Pons (tissue), 1 donor: ENCODE measurements at places on chromosomes 16 and 17.
A peak's percentile ranks its signal among the peaks of the same experiment; 100 is the strongest.

GRCh38 chr17:13749891-13750235 lies 148.1 kb upstream of the HS3ST3A1 start:
- no peak for DNase-seq

DNA sequence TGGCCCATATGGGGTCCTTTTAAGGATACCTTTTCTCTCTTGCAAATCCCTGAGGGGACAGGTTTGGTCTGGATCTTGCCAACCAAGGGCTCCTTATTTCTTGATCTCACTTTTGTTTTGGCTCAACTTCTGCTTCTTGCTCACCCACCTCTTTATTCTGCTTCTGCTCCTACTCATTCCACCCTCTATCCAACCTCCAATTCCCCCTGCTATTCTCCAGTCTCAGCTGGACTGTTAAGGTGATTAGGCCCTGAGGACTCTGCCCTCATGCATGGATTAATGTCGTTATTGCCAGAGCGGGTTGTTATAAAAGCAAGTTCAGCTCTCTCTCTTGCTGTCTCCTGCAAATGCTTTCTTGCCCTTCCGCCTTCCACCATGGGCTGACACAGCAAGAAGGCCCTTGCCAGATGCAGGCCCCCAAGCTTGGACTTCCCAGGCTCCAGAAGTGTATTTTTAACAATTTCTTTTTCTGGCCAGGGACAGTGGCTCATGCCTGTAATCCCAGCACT lies 29.8 kb downstream of the LAT start:
- DNase-seq, result no peak

DNA sequence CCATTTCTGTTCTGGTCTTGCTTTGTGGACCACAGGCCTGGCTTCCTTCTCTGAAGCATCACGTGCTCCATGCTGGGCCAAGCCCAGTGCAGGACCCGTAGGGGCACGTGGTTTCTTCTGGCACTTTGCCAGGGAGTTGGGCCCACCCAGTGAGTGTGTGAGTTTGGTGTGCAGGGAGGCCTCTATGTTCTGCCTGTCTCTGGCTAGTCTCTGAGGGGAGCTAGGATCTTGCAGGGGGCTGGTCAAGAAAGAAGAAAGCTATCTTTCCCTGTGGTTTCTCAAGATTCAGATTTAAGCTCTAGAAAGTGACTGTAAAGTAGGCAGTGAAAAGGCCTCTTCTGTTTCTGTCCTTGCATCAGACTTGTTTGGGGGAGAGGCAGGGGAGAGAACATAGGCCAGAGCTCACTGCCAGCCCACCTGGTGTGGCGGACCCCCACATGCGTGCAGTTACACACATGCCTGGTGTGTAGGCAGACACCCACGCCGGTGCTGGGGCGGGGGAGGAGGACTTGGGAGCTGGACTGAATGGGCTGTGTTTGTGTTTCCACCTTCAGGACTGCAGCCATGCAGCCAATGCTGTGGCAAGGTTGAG lies 11.8 kb downstream of the LASP1 start:
- peak; percentile 40 for DNase-seq

DNA sequence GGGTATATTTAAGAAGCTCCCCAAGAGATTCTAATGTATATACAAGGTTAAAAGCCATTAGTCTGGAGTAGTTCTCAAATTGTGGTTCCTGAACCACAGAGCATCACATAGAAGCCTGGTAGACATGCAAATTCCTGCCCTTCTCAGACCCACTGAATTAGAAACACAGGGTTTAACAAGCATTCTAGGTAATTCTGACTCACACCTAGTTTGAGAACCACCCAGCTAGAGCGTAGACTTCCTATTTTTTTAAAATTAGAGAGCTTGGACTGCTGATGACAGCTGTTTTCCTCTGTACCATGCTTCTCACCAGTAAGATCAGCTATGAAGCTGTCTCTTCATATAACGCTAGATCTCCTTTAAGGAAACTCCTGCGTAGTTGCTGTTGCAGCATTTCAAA lies 50.6 kb downstream of the HS3ST3B1 start:
- no peak for DNase-seq

DNA sequence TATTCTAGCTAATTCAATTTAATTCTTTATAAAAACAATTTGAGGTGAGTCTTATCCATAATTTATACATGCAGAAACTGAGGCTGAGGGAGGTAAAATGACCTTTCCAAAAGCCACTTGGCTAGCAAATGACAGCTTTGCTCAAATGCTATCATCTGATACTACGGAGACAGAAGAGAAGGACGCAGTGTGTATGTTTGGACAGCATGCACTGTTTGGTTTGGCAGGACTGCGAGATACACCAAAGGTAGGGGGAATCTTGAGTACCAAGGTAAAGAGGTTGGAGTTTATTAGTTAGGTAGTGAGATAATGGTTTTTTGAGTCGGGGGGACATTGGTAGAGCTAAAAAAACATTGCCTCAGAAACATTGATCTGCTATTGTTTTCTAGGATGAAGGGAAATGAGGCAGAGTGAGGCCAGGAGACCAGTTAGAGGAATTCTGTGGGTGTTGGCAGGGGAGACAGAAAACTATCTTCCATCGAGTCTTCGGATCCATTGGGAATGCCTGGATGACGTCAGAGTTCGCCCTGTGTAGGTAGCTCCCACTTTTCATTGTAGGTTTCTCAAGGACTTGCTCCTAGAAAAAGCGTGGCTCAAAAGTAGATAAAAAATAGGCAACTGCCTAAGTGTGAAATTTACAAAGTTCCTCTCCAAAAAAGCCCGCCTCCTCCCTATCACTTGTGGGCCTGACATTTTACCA lies 2.5 kb upstream of the HS3ST4 start:
- DNase-seq, result no peak

- DNase-seq, result no peak
These were observed 22.9 kb downstream of the ANKRD40 start for GRCh38 chr17:50684612-50685333.

DNA sequence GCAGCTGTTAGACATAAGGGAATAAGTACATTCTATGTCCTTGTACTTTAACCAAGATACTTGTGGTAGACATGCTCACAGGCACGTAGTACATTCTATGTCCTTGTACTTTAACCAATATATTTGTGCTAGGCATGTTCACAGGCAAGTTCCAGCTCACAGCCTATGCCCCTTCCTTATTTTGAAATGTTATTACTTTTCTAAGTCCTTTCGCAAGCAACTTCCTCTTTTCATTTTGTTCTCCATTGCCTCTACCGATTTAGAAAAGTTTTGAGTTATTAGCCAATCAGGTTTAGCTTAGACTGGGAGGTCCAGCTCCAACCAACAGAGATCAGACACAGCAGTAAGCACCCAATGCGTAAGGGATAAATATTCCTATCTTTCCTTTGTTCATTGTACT lies 60.1 kb upstream of the NUDT7 start:
- DNase-seq, result no peak
